ENCODE measurements at places on chromosomes 16 and 17.

DNA sequence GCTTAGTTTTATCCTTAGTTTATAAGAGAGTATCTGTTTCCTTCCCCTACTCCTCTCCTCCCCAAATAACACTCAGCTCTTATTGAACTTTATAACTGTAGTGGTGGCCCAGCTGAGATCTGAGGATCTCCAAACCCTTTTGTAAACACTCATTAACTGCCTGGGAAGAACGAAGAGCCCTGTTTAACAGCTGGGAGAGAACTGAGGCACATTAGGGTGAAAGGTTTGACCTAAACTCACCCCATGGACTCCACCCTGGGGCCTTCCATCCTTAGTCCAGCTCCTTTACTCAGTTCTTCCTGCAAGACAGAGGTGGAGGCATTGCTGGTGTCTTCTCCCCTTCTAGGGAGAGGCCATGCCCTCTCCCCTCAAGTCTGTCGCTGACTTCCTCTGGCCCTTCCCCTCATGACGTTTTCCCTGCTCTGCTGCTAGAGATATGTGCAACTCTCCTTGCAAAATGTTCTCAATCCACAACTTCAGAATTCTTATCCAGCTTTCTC, 1.2 kb upstream of the RARA start:
- no peak for DNase-seq

- no peak for DNase-seq
These were observed 7.5 kb upstream of the SLC35B1 start for GRCh38 chr17:49715216-49715615.

DNA sequence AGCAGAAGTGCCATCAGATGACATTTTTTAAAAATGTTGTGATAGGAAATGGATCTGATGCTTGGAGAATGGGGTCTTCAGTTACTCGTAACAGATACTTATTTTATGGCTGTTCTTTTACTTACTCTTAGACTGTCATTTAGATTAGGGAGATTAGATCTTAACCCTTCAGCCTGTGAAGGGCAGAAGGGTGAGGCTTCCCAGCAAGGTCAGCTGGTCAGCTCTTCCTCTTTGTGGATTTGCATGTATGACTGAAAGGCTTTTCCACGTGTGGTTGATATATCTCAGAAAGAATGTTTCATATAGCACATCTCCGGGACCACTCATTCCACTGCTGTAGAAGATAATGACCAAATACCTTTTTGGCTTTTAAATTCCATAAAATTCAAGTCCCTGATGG, 27.4 kb downstream of the GRB7 start:
- DNase-seq, result no peak

- DNase-seq, result no peak
These were observed 85.9 kb upstream of the FOXF1 start for GRCh38 chr16:86424398-86424797.

DNA sequence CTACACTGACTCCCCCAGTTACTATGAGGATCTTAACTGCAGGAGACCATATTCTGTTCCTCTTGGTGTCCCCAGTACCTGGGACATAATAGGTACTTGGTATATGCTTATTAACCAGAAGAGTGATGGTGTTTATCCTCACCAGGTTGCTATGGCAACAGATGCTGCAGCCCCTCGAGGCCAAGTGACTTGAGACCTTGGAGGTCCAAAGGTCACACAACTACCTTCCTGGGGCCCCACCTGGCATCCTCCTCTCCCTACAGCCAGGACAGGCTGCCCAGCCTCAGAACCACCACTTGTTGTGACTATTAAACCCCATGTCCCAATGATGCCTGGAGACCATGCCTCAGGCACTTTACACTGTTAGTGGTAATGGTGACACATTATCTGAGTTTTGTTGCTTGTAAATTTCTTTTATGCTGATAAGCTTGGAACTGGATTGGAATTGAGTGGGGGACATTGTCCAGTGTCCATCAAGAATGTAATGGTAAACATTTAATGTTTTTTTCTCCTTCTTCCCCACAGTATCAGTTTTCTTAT, 189.4 kb downstream of the CCDC182 start:
- DNase-seq, result no peak

DNA sequence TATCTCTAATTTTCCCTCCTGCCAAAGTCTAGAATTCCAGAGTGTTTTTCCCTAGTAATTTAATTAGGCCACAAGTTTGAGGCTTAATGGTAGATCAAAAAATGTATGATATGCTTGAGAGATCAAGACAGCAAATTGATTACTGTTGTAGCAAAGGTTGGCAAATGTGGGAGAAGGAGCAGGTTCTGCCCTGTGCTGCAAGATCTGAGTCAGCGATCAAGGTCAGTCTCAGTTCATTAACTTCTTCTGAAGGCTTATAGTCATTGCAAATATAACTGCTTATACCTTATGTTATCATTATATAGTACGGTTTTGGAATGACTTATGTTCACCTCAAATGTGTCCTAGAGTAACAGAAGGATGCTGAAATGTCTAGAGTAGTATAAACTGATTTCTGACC, 231.1 kb upstream of the TBX2 start:
- no peak for DNase-seq

- no peak for DNase-seq
These were observed 126.9 kb downstream of the PARN start for GRCh38 chr16:14502932-14503741.

- DNase-seq, result no peak
These were observed 141.1 kb upstream of the HS3ST4 start for GRCh38 chr16:25550647-25551046.

DNA sequence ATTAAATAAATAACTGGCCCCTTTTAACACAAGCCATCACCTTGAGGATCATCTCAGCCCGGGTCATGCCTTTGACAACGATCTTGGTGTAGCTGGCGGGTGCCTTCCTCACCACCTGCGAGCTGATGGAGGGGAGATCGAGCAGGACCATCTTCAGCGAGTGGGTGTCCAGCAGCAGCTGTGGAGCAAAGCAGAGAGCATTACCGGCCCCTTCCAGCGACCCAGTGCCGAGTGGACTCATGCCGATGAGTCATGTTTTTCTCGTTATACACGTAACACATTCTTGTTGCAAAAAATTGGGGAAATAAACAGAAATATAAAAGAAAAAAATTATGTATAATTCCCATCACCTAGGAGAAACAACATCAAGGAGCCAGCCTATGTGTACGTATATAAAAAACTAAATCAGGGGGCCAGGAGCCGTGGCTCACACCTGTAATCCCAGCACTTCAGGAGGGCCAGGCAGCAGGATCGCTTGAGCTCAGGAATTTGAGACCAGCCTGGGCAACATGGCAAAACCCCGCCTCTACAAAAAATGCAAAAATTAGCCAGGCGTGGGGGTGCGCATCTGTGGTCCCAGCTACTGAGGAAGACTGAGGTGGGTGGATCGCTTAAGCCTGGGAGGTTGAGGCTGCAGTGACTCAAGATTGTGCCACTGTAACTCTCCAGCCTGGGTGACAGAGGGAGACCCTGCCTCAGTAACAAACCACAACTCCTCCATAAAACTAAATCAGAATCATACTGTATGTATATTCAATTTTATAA, 169.1 kb upstream of the RPH3AL start:
- DNase-seq, result no peak

DNA sequence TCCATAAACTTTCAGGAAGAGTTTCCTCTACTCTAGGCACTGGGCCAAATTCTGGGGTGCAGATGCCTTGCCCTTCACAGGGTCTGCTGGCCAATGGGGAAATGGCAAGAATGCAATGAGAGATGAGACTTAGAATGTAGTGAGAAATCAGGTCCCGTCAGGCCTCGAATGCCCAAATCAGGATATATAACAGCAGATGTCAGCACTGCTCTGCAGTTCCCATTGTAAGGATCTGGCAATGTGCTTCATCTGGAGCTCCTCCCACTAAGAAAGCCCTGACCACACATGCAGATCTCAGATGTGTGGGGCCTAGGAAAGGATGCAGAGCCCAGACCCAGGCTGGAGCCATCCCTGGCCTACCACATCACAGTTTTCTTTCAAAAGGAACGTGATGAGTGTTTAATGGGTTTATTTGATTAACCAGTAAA, 13.9 kb upstream of the LPCAT2 start:
- no peak for DNase-seq

- no peak for DNase-seq
These were observed 19.3 kb downstream of the ZNF750 start for GRCh38 chr17:82820278-82821251.

- peak; percentile 69 for DNase-seq
These were observed 5.2 kb downstream of the AXIN2 start for GRCh38 chr17:65556014-65556909.

- peak; percentile 64 for DNase-seq
These were observed at the start of gene SLC9A5 for GRCh38 chr16:67248401-67249177. Gene SLC9A5, plus strand, starts transcription at chr16:67248979. Its CDS starts 36 bp downstream, at chr16:67249015.

DNA sequence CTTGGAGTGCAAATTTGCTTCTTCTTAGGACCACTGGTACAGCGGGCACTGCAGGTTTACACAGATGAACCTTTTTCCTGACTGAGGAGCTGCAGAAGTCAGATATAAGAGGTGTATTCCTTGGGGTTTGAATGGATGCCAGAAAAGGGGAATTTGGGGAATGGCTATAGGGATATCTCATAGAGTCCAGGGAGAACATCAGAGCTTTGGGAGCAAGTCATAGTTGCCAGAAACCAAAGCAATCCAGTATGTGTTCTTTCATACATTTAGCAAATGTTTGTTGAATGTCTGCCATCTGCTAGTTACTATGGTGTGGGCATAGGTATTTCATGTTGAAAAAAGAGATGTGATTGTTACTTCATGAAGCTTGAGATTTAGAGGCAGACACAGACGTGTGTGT, 46.8 kb downstream of the MAP2K4 start:
- DNase-seq, result no peak

DNA sequence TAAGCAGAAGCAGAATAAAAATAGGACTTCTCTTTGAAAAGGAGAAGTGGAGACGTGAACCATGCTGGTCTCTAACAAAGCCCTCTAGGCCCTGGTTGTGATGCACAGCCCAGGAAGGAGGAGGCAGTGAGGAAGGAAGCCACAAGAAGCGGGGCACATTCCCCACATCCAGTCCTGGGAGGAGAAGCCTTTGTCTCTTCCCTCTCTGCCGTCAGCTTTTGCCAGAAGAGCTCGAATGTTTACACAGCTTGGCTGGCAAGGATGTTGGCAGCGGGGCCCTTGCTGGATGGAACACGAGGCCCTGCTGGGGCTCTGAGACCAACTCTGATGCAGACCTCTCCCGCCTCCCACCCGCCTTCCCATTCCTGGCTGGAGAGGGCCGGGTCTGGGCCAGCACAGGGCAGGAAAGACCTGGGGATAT, 91.3 kb downstream of the MAF start:
- DNase-seq, result no peak

DNA sequence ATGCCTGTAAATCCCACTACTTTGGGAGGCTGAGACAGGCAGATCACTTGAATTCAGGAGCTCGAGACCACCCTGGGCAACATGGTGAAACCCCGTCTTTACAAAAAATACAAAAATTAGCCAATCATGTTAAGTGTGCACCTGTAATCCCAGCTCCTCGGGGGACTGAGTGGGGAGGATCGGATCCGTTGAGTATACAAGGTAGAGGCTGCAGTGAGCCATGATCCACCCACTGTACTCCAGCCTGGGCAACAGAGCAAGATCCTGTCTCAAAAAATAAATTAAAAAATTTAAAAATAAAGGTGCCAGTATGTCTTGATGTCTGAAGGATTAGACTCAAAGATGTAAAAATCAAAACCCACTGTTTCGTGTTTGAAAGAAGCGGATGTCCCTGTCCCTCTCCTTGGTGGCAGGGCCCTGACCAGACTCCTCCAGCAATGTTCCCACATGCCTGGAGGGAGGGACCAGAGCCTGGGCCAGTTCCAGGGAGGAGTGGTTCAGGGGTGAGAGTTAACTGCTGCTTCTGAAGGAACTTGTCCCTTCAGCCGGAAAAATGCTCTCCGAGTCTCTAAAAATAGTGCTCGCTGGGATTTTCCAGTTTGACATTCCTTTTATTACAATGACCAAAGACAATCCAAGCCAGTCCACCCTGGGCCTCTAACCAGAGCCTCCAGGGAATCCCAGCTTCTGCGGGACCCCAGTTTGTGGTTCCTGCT, 9.4 kb upstream of the CMTM4 start:
- DNase-seq, result no peak
